ENCODE measurements at places on chromosomes 2 and 18.
A peak's percentile ranks its signal among the peaks of the same experiment; 100 is the strongest.

DNA sequence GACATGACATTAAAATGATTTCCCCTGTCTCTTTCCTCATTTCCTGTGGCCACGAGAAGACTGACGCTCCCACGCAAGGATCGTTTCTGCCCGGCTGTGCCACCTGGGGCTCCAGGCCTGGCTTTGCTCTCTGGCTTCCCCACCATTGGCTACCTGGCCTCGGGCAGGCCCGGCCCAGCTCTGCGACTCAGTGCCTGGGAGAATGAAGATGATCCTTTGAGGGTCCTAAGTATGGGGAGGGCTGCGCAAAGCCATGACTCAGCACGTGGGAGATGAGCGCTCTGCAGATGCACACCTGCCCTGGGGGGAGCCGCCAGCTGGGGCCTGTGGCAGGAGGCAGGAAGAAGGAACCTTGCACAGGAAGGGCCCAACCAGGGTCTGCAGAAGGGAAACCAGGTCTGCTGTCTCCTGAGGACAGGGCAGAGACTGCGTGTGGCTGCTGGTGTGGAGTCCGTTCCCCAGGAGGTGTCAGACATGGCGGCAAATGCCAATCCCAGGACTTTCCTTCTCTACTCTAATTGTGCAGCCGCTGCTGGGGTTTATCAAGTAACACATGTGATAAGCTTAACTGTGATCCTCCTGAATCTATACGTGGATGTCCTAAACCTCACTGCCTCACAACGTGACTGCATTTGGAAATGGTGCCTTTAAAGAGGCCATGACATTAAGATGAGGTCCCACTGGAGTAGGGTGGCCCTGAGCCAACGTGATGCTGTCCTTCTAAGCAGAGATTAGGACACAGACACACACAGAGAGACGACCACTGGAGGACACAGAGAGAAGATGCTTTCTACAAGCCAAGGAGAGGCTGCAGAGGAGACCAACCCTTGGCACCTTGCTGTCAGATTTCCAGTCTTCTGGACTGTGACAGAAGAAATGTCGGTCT, 32.9 kb downstream of the MBP start:
- no peak for DNase-seq

- DNase-seq, result no peak
These were observed 101.7 kb upstream of the ALPP start for GRCh38 chr2:232276733-232277313.

GRCh38 chr18:75066021-75066880, 142.7 kb downstream of the PTGR3 start:
- no peak for DNase-seq

GRCh38 chr18:44841221-44841620, 160.5 kb downstream of the SETBP1 start:
- DNase-seq, result no peak

GRCh38 chr18:31566576-31567306, 24.9 kb upstream of the TTR start:
- no peak for DNase-seq

DNA sequence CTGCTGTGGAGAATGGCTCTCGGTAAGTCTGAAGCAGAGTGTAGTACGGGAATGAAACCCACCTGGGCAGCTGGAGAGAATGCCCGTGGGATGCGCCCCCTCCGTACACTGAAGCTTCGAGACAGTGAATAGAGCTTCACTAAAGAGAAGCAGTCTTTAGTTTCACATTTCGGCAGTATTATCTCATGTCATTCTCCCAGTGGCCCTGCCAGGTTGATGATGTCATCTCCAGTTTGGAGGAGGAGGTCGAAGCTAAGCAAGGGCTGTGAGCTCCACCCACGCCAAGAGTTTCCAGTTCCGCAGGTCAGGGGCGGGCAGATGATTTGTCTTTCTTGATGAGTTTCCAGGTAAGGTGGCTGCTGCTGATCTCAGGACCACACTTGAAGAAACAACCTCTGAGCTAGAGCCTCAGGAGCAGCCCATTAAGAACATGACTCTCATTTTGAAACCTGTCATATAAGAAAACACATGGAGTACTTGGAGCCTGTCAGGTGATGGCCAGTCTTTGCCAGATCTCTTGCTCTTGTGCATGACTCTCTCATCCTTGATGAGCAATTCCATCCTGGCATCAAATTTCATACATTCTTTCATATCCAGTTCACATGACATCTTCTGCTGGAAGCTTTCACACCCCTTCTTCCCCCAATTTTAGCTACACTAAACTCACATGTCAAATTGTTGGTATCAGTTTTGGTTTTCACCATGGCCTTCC, 475.0 kb downstream of the RNF144A start:
- no peak for DNase-seq

DNA sequence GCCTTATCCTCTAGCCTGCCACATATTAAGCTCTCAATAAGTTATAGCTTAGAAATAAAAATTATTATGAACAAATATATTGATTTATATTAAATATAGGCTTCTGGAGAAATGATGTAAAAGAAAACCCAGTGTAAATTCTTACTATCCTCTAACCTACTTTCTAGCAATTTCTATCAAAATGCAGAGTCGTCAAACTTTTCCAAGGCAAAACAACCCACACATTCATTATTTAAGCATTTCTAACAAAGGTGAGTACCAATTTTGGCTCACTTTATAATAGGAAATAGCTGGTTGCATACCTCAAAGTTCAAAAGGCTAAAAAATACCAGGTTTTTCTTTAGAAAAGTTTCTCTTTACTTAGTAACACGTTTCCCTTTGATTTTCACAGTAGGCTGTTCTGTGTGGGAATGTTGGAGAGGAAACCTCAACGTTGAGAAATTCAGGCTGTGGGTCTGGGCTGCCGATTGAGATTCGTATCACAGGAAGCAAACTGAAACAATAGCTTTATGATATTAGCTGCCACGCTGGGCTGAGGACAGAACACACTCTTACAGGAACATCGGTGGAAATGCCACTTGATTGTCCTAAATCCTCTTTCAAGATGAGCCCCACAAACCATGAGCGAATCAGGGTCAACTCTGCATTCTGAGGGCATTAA, 53.0 kb downstream of the EPAS1 start:
- no peak for DNase-seq

DNA sequence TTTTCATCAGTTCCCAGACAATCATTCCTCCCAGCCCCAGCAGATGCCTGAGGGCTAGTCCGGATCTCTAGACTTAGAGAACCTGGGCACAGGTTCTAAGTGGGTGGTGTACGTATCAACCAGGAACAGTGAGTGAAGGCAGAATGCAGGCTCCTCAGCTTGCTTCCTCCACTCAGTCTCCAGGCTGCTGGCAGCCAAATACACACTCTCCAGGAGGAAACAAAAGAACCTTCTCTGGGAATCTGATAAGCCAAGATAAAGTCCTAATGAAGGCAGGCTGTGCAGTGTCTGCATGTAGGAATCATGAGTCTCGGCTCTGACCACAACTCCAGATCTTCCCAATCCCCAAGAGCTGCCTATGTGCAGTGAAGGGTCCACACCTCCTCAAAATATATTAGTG, 245.7 kb downstream of the SP3 start:
- DNase-seq, result no peak

GRCh38 chr2:41500895-41501294, 546.9 kb upstream of the PKDCC start:
- no peak for DNase-seq

DNA sequence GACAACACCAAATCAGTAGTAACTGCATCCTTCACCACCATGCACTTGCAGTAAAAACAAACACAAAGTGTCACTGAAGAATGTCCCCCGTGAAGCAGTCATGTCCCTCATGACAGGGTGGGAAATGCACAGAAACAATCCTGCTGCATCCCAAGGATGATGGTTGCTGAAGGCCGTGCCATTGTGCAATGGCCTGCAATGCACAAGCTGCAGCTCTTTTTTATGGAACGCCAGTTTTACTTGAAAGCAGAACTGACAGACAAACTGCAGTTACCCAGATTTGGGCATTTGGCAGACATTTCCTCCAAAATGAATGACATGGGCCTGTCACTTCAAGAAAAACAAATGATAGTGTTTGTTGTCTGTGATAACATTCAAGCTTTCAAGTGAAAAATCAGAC, 2.4 kb upstream of the CHST10 start:
- DNase-seq, result no peak

DNA sequence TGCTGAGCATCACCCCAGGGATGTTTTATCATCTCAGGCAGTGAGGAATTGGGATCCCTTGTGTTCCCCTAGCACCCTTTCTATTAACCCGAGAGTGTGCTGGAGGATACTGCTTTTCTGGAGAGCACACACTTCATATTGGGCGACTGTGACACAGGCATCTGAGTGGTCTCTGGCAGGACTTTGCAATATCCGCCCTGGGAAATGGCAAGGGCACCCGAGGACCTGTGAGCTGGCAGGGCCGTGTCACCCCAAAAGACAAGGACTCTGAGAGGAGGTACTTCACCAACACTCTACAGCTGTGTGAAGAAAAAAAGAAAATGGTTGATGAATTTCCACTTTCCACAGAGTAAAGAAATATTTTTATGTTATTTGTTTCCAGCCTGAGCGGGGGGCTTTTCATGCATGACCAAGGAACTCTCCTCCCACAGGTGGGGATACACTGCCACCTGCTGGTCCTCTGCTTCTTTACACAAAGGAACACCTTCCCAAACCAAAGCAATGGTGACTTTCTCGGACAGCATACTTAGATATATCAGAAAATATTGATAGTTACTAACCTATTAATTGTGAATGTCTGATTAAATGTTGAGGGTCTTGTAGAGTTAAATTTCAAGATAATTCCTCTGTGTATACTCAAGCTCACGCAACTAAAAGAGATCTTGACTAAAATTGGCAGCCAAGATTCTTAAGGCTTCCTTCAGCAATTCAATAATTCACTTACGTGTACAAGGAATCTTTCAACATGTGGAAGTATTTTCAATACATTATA, 45.9 kb upstream of the REG3G start:
- peak; percentile 82 for DNase-seq

DNA sequence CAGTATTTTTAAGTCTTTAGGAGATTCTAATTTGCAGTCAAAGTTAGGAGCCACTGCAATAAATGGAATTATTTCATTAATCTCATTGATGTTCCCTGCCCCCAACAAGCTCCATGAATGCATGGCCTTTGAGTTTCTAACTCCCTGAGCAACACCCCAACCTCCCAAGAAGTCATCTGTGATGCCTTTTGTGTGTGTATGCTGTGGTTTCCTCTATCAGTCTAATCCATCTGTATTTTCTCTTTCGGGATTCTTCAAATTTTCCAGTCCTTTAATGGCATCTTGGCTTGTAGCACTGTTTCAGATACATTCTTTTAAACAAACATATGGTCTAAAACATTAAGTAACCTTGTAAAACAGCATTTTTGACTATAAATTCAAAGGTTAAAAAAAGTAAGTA, 16.8 kb downstream of the SERPINB10 start:
- DNase-seq, result no peak

- DNase-seq, result no peak
These were observed 115.3 kb upstream of the NDUFV2 start for GRCh38 chr18:8987241-8987640.

DNA sequence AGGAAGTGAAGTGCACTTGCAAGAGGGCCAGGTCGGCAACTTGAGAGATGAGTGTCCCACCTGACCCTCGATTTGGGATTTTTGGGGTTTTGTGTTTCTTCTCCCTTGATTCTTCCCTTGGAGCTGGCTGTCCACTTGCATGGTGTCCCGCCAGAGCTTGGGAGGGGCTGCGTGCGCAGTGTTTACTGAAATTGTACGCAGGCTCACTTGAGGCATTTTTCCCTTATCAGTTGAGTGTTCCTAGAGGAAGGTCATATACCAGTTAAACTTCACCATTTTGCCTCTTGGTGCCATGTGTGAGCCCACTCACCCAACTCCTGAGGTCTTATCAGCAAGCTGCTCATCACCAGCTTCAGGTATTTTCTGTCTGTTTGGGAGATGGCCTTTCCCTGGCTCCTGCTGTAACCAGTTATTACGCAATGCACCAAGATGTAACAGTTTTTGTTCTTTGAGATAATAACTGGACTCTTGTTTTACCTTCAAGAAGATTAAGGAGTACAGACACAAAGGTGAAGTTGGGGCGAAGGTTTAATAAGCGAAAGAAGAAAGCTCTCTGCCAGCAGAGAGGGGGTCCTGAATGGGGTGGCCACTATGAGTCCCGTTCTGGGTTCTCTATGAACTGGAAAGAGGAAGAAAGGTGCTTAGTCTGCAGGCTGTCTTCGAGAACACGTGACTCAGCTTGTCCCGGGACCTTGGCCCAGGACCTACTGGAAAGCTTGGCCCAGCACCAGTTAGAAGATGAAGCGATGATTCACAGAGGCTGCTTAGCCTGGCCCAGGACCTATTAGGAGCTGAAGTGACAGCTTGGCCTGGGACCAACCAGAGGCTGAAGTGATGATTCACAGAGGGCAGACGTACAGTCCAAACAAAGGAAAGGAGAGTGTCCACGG, 21.5 kb upstream of the TXNL4A start:
- no peak for DNase-seq

GRCh38 chr2:226794751-226795171, 4.9 kb downstream of the IRS1 start:
- DNase-seq, result peak; percentile 85

DNA sequence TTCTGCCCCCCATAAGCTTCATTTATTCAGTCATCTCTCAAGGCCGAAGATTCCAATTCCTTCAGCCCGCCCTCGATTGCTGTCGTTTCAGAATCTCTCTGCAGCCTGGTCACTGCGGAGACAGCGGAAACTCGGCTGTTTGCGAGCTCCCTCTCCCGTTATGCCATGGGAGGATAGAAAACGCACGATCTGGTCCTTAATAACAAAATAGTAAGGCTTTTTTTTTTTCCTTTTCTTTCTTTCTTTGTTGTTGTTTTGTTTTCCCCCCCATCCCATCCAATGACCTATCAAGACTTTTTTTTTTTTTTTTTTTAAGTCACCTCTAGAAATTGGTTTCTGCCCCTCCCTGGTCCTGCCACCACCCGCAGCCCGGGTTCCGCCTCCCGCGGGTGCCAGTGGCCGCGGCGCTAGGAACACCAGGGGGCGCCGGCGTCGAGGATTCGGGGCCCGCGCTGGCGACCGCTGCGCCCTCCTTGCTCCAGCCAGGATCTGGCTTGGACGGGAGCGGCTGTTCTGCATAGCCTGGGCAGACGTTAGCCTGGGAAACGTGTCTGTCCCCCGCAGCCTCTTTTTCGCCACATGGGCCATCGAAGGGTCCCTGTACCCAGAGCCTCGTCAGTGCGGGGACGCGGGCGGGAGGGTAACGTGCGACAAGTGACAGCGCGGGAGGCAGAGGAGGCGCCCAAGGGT, 10.1 kb downstream of the CPLX4 start:
- DNase-seq, result peak; percentile 82

DNA sequence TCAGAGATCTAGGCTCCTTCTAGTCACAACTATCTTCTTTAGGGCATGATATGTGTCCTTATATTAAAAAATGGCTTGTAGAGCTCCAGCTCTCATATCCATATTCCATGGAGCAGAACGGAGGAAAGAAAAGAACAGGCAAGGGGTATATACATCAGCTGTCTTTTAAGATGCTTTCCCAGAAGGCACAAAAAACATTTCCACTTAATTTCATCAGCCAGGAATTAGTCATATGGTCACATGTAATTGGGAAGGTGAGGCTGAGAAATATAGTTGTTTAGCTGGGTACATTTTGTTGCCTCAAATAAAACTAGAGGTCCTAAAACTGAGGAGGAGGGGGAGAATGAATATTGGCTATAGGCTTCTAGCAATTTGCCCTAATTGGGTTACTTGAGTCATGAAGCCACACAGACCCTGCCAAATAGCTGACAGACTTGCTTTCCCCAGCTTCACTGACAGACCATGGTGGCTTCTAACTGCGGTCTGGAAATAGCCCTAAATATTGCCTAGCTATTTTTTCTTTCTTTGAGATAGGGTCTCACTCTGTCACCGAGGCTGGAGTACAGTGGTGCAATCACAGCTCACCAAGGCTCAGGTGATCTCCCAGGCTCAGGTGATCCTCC, 20.0 kb downstream of the MAIP1 start:
- no peak for DNase-seq

GRCh38 chr2:98502556-98503335, 58.1 kb downstream of the INPP4A start:
- DNase-seq, result no peak
